ENCODE measurements at places on chromosomes 7 and 10.

GRCh38 chr10:62067560-62067959 is 166.1 kb downstream of the ARID5B start:
- DNase-seq = no peak

DNA sequence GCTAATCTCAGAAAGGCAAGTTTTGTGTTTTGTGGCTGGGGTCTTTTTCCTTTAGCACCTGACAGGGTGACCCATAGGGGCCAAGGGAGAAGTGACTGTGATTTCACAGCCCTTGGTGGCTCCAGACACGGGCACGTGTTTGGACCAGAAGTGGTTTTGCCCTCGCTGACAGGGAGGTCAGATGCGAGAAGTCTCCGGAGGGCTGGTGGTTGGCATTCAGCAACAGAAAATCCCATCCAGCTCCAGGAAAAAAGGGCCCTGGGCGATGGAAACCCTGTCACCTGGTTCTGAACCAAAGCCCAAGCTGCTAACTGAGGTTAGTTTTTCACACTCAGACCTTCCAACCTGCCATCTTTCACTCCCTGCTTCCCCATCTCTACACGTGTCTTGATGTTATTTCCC is 272.9 kb downstream of the TRIL start:
- no peak for DNase-seq

GRCh38 chr7:85882335-85882734 is 695.5 kb upstream of the SEMA3D start:
- DNase-seq = no peak

DNA sequence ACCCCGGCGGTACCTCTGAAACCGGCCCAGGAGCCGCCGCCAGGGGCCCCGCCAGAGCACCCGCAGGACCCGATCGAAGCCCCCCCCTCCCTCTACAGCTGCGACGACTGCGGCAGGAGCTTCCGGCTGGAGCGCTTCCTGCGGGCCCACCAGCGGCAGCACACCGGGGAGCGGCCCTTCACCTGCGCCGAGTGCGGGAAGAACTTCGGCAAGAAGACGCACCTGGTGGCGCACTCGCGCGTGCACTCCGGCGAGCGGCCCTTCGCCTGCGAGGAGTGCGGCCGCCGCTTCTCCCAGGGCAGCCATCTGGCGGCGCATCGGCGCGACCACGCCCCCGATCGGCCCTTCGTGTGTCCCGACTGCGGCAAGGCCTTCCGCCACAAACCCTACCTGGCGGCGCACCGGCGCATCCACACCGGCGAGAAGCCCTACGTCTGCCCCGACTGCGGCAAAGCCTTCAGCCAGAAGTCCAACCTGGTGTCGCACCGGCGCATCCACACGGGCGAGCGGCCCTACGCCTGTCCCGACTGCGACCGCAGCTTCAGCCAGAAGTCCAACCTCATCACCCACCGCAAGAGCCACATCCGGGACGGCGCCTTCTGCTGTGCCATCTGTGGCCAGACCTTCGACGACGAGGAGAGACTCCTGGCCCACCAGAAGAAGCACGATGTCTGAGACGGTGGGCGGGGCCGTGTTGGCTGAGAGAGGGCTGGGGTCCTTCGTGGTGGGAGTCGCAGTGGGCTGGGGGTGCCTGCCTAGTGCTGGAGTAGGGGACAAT is 3.8 kb downstream of the REPIN1 start:
- DNase-seq = no peak

DNA sequence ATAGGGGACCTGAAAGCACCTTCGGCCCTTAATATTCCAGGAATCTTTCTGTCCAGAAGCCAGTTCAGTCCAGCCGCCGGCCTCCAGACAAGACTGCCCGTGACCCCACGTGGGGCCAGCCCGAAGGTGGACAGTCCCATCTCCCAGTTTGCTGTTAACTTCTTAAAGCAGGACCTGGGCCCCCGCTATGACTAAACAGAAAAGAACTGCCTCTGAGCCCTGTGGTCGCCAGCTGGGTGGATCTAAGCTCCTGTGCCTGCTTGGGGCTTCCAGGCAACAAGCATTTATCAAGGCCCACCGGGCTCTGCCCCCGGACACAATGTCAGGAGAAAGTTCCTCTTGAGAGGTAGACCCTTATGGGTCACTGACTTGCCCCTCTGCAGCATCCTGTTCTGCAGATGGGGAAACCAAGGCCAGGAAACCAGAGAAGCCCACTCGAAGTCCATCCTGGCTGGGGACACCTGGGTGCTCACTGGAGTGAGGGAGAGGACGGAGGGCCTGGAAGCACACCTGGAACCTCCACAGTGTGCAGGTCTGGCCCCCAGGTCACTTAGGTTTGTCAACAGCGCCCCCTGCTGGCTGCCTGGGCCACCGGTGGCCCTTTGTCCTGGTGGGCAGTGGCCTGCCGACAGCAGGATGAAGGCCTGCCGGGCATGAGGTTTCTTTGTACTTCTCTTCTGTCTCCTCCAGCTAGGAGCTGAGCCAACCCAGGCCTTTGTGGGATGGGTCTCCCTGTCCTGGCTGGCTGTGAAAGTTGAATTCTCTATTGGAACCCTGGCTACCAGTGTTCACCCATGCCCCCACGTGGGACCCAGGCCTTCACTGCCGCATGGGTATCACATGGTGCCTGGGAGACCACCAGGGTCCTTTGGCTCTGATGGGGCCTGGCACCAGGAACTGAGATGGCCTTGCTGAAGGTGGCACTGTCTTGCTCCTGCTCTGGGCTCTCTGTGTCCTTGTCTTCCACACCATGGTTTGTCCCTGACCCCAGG is 128.0 kb downstream of the ZMIZ1 start:
- peak; percentile 75 for DNase-seq

DNA sequence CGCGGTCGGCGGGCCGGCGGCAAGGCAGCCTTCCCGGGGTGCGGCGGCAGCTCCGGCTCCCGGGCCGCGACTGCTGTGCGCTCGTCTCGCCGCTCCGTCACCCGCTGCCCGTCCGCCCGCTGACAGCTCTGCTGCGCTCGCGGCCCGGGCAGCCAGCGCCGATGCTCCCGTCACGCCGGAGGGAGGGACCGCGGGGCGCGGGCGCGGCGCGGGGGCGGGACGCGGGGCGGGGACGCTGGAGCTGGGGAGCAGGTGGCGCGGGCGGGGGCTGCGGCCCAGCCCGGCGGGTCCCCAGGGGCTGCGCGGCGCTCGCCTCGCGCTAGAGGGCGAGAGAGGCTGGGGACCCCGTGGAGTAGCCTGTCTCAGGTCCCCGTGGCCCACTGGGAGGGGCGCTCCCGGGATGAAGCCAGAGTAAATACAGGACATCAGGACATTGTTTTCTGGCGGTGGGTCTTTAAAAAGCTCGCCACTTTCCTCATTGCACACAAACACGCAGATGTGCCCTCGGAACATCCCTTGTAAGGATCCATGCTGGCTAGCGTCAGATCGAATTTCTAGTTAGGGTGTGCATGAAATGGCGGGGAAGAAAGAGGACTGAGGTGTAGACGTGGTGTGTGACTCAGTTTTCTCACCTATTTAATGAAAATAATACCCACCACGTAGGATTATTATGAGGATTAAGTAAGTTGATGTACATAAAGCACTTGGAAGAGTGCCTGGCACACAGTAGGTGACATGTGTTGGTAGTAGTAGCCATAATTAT is at the start of gene ELAPOR2:
Gene ELAPOR2, minus strand, starts transcription at position 130 of the 763 bp plus-strand sequence. CDS start 141 bp downstream, outside the sequence.
- DNase-seq = peak; percentile 70

DNA sequence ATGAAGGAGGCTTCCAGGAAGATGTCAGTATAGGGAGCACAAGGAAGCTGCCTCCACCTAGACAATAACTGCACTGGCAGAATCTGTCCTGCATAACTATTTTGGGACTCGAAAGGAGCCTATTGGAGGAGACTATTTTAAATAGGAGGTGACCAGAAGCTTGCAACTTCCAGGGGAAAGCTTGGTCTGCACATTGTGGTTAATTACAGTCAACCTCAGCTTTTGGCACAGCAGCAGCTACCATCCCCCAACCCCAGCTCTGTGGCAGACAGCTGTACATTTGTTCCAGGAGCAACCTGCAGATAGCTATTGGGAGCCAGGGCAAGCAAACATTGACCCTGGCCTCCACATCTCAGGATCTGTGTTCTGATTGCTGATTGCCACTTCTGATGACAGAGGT is 46.3 kb upstream of the NANOS1 start:
- DNase-seq = no peak

DNA sequence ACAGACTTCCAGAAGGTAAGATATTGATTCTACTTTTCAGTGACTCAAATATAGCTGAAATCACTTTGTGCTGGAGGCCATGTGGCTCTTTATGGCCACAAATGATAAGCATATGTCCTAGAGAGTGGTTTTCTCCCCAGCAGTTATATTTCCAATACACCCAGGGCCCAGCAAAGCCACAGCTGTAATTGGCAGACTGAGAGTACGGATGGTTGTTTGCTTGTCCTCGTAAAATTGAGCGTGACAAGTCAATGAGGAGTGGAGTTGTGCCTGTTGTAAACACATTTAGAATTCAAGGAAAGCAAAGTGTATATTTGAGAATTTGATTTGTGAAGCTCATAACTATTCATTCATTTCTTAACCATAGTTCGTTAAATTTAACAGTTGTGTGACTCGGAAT is 201.8 kb downstream of the LHFPL3 start:
- DNase-seq = no peak

- DNase-seq = no peak
These were observed 62.4 kb downstream of the EEPD1 start for GRCh38 chr7:36215457-36215765.
